Transverse colon (tissue), 4 donors: ENCODE measurements at places on chromosomes 2 and 18. TPM values are rescaled to one million over a fixed set of nuclear protein-coding genes. Genes with fewer than 3 reads are reported as not detected.

DNA sequence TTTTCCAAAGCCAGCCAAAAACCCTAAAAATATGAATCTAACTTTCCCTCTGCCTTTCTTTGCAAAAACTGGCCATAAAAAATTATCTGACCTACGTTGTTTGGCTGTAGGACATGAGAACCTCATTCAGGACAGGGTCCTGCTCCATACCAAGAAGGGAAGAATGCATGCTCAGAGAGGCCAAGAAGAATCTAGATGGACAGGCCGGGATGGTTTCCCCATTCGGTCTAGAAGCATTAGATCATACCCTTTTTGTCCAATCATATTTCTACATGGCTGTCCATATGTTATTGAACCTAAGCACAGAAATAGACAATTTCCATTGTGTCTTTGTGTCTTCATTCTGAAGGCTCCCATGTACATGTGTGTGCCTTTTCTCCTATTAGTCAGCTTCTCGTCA is 2120.4 kb upstream of the PIK3C3 start:
- no peaks in the 10 kb centered on the region for H3K36me3 ChIP-seq
- DNase-seq = no peak
- H3K4me1 ChIP-seq = no peaks in the 10 kb centered on the region
- H3K27ac ChIP-seq = no peak overlapping the region
- no peak overlapping the region for H3K4me3 ChIP-seq

GRCh38 chr18:25167612-25168410 is 184.2 kb downstream of the ZNF521 start:
- H3K36me3 ChIP-seq = no peaks in the 10 kb centered on the region
- no peak overlapping the region for H3K4me3 ChIP-seq
- H3K27ac ChIP-seq = no peak overlapping the region
- no peak for DNase-seq

DNA sequence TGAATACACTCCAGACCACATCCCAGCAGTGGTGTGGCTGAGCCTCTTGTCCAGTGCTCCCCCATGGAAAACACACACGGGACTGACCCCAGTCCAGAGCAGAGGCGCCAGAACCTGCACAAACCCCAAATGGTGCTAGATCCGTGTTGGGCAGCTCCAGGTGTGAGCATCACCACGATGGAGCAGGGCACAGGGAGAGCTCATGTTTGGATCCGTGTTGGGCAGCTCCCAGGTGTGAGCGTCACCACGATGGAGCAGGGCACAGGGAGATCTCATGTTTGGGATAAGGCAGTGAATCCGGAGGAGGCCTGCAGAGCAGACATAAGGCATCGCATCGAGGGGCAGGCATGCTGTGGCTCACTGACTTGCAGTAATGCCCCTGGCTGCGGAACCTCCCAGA is 460.0 kb upstream of the MYT1L start:
- no peak for DNase-seq
- no peaks in the 10 kb centered on the region for H3K4me1 ChIP-seq
- no peaks in the 10 kb centered on the region for H3K36me3 ChIP-seq
- no peaks in the 10 kb centered on the region for H3K27me3 ChIP-seq
- H3K4me3 ChIP-seq = no peak overlapping the region
- no peak overlapping the region for H3K27ac ChIP-seq

ITGB6 gene
- total RNA-seq = 28.1 TPM

GRCh38 chr2:191636235-191636543 is 41.7 kb upstream of the NABP1 start:
- H3K36me3 ChIP-seq = no peaks in the 10 kb centered on the region
- no peak for DNase-seq
- H3K27me3 ChIP-seq = no peaks in the 10 kb centered on the region
- no peak overlapping the region for H3K4me3 ChIP-seq
- H3K4me1 ChIP-seq = peaks cover 21% of the 10 kb centered on the region

GRCh38 chr2:230048010-230048671 is 20.6 kb downstream of the SLC16A14 start:
- H3K36me3 ChIP-seq = no peaks in the 10 kb centered on the region
- no peak for DNase-seq
- H3K27me3 ChIP-seq = no peaks in the 10 kb centered on the region
- no peaks in the 10 kb centered on the region for H3K4me1 ChIP-seq

ABCG8 gene
- not detected for total RNA-seq

PAX8 gene
- 11.2 TPM for total RNA-seq

GRCh38 chr2:111209045-111209514 is 88.4 kb downstream of the BCL2L11 start:
- H3K4me1 ChIP-seq = no peaks in the 10 kb centered on the region
- H3K4me3 ChIP-seq = no peak overlapping the region
- H3K27me3 ChIP-seq = no peaks in the 10 kb centered on the region
- no peaks in the 10 kb centered on the region for H3K36me3 ChIP-seq

GRCh38 chr2:98009887-98010760 is 14.4 kb upstream of the TMEM131 start:
- no peak overlapping the region for H3K27ac ChIP-seq
- H3K4me1 ChIP-seq = no peaks in the 10 kb centered on the region
- H3K36me3 ChIP-seq = no peaks in the 10 kb centered on the region
- no peaks in the 10 kb centered on the region for H3K27me3 ChIP-seq
- H3K4me3 ChIP-seq = no peak overlapping the region
